CMK (cell line): ENCODE measurements at places on chromosomes 12 and 14.

DNA sequence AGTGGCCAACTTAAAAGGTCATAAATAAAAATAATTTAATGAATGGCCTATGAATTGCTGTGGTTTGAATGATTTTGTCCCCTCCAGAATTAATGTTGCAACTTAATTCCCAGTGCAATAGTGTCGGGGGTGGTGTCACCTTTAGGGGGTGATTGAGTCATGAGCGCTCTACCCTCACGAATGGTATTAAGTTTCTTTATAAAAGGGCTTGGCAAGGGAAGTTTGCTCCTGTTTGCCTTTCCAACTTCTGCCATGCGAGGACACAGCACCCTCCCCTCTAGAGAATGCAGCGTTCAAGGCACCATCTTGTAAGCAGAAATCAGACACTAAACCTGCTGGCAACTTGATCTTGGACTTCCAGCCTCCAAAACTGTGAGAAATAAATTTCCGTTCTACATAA lies 253.3 kb downstream of the ATXN7L3B start:
- DNase-seq, result no peak

- DNase-seq, result no peak
Observed at GRCh38 chr12:83113945-83114344, 427.2 kb downstream of the TMTC2 start.

DNA sequence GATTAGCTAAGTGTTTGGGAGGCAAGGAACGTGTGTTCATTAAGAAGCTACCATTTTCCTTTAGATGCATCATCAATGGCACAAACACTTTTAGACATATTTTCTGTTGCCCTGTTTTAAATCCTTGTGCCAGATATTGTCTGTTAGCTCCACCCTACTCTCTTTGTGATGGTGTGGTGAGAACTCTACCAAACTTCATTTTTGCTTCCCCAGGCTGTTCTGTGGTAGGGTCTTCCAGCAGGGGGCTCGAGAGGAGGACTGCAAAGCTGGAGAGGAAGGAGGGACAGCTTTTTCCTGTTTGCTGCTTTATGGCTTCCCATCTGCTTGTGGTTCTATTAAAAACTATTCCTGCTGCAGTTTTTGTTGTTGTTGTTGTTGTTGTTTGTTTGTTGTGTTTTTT lies 23.8 kb upstream of the STRAP start:
- no peak for DNase-seq

DNA sequence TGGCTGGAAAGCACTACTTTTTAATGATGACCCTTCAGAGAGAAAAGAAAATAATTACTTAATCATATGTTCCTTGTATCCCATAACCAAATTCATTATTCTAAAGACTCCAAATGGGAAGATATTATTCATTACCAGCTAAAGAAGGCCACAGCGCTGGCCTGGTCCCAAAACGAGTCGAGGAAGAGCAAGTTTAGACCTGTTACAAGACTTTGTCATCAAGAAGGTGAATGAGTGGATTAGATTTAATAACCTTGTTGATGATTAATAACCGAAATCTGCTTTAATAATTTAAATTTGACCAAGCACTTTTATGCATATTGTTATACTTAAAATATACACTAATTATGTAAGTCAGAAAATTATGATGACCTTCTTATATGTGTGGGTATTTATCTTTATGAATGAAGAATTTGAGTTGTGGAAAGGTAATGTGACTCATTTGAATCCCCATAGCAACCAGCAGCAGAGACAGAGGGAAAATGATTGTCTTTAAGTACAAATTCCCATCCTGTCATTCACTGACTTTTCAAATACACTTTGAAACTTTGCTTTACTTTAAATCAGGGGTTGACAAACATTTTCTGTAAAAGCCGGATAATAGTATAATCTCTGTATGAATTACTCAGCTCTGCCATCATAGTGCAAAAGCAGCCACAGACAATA lies 200.3 kb upstream of the NPAS3 start:
- no peak for DNase-seq

GRCh38 chr12:87670448-87670847 lies 358.8 kb downstream of the C12orf50 start:
- DNase-seq, result no peak

- no peak for DNase-seq
Observed at GRCh38 chr14:77306851-77307496, 13.7 kb downstream of the POMT2 start.

DNA sequence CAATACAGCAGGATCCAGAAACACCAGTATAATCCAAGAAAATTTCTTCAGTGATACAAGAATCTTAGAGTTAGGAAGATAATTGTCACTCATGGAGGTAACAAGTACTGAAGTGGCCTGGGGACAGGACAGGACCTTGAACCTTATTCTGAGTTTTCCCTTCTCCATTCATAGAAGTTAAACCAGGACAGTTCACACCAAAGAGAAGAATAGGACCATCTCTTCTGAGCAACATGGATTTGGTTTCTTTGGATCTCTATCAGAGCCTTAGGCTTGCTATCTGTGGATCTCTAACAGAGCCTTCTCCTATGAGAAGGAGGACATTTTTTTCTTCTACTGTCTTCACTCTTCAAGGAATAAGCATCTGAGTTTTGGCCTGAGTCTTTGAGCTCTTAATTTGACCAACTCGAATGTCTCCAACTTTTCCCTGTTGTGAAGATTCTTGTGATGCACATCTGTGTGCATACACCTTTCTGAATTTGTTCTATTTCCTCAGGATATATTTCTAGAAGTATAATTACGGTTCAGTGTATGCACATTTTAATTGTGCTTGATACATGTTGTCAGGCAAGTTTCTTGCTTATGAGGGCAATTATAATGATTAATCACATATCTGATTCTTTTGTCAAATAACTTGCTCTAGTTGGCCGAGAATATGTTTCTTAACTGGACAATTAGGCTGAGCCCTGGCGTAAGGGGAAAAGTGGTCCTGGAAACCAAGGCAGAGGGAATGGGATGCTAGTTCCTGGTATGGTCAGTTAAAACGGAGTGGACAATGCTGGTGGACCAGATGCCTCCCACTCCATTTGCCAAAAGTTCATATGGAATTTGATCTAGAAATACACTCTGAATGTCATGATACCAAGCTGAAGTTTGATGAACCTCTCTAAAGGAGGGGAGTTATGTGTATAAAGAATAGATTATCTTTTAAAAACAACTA lies 6.6 kb downstream of the KRT6A start:
- no peak for DNase-seq
